ENCODE measurements at places on chromosomes 5 and 9.

GRCh38 chr9:22548625-22549024 lies 102.0 kb downstream of the DMRTA1 start:
- DNase-seq = no peak

- no peak for DNase-seq
Observed at GRCh38 chr5:77168161-77168878, 42.2 kb upstream of the PDE8B start.

GRCh38 chr5:143355710-143356109 lies 47.8 kb downstream of the NR3C1 start:
- DNase-seq = peak; percentile 65

DNA sequence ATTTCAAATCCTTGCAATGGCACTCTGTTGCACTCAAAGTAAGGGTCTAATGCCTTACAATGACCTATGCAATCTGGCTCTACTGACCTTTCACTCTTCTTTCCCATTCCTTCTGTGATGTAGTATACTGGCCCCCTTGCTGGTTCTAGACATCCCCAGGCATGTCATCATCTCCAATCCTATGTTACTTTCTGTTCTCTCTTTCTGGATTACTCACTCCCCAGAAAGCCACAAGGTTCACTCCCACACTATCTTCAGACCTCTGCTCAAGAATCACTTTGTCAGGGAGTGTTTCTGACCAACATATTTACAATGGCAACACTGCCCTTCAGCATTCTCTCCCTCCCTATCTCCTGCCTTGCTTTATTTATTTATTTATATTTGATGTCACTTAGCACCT lies 802.2 kb upstream of the WWC1 start:
- no peak for DNase-seq

DNA sequence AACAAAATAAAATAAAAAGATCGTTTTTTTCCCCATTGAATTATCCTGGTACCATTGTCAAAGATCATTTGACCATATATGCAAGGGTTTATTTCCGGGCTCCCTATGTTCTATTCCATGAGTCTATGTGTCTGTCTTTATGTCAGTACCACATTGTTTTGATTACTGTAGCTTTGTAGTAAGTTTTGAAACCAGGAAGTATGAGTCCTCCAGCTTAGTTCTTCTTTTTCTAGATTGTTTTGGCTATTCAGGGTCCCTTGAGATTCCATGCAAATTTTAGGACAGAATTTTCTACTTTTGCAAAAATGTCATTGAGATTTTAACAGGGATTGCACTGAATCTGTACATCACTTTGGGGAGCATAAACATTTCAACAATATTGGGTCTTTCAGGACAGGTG lies 18.7 kb upstream of the EEIG1 start:
- DNase-seq = no peak

DNA sequence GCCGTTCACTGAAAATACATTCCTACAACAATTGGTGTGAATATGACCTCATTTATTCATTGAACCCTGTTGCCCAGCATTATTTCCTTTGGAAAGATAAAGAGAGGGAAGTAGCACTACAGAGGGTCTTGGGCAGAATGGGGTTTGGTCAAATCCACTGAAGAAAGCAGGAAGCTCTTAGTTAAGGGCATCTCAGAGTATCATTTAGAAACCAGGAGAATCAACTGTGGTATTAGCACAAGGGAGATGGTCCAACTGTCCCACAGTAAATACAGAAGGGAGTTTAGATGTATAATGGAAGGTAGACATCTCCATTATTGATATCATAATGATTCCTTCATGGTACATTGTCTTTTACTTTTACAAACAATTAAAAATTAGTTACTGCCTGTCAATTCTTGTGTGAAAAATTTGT lies 47.1 kb downstream of the LIX1 start:
- DNase-seq = no peak

- DNase-seq = no peak
Observed at GRCh38 chr9:92962303-92962649, 15.0 kb downstream of the FGD3 start.

DNA sequence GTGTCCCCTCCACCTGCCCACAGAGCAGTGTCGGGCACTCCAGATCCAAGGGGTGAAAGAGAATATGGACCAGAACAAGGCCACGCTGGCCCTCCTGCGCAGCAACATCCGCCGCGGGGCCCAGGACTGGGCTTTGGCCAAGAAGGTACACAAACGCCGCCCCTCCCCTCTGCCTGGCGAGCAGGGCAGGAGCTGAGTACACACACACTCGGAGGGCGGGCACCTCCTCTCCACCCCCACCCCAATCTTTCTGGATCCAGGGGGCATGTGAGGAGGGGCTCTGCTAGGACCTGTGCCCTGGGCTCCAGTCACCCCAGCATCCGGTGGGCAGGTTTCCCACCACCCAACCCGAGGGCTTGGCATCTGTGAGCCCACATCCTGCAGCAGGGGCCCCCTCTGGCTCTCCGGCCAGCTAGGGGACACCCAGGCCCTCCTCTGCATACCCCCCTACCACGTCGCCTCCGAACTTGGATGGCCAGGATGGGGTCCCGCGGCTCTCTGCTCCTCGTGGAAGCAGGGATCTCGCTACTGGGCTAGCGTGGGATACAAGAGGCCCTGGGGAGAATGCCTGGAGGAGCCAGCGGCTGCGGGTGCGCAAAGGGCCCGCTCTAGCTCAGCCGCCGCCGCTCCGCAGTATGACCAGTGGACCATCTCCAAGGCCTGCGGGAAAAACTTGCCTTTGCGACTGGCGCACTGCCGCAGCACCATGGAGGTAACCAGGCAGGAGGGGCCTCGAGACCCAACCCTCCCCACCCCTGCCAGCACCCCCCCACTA lies 3.1 kb downstream of the CCDC183 start:
- no peak for DNase-seq

GRCh38 chr9:120677965-120678364 lies 36.3 kb downstream of the MEGF9 start:
- DNase-seq = no peak

DNA sequence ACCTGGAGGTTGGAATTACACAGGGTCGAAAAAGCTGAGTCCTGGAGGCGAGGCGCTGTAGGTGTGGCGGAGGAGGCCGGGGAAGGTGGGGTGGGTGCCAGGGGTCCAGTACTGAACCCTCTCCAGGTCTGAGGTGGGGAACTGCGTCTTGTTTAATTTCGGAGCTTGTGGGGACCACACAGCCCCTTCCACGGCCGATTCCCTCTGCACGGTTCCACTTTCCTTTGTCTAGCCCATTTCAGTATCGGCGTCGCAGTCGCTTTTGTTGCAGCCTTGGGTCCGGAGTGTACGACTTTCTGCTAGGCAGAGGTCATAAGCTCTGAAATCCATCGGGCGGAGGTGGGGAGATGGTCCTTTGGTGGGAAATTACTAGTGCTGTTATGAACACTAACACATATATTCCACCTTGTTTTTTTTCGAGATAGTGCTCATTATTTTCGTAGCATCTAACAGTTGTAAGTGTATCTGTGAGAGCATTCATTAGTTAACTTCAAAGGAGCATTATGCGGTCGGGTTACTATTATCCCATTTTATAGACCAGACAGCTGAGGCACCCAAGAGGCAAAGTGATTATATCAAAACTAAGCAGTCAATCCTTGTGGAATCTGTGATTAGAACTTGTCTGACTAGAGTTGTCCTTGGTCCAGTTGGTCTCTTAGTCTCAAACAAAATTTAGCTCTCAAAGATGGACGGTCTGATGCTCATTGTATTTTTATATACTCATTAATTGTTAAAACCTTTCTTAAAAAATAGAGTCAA lies 737 bp downstream of the RNF180 start:
- DNase-seq = no peak

- no peak for DNase-seq
Observed at GRCh38 chr9:2126331-2126803, 111.2 kb downstream of the SMARCA2 start.

GRCh38 chr5:33891788-33892619 lies at the start of gene ADAMTS12:
TSS of gene ADAMTS12 (minus strand) at chr5:33891990. CDS start at chr5:33891856, 134 bp downstream.
- no peak for DNase-seq

DNA sequence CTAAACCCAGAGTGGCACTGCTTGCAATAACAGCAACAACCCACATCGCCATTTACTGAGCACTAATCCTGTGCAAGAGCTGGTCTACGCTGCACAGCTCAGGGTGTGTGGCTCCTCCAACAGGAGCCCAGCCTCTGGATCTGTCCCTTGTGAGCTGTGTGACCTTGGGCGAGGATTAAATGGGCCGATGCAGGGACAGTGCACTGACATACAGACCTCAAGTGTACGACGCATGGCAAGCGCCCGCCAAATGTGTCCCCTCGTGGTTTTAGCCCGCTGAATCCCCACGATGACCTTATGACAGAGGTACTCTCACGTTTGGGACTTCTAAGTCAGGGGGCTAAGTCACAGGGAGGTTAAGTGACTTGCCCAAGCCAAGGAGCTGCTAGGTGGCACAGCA lies 130.3 kb upstream of the RAPGEF1 start:
- DNase-seq = no peak
